ENCODE measurements at places on chromosomes 4 and X.

GRCh38 chr4:157204634-157205244 lies 15.8 kb upstream of the GRIA2 start:
- DNase-seq, result no peak

GRCh38 chr4:2785613-2786012 lies 7.3 kb upstream of the SH3BP2 start:
- DNase-seq, result no peak

DNA sequence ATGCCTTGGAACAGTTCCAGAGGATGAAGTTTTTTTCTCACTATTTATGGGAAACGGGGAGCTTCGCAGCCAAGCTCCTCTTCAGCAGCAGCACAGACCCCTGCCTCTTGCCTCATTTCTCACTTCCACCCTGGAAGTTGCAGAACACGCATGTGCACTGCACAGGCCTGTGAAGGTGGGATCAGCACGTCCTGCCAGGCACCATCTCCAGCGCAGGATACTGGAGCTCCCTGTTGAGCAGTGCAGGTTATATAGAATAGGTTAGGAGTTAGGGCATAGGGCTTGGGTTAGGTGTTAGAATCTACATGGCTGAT lies 110.1 kb upstream of the CENPE start:
- DNase-seq, result no peak

GRCh38 chr4:13298655-13299054 lies 185.5 kb downstream of the RAB28 start:
- no peak for DNase-seq

- DNase-seq, result no peak
These were observed 2267.9 kb upstream of the AGA start for GRCh38 chr4:179709961-179710624.
